Sigmoid colon (tissue), 7 donors: ENCODE measurements at places on chromosomes 7 and 10. TPM values are rescaled to one million over a fixed set of nuclear protein-coding genes. Genes with fewer than 3 reads are reported as not detected.

DNA sequence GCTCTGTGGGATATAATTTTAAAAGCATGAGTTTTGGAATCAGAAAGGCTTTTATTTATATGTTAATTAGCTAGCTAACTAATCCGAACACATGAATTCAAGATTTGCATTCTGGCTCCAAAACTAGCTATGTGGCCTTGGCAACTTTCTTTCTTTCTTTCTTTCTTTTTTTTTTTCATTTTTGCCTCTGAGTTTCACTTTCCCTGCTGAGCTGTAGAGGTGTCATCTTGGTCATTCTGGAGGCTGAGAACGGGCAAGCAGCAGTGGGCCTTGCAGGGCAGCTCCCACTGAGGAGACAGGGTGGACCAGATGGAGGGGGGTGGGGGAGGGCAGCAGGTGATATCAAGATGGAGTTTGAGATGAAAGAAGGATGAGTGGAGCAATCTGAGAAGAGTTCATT is 24.8 kb upstream of the SFMBT2 start:
- no peak for DNase-seq

- DNase-seq: no peak
These were observed 62.5 kb downstream of the PWWP2B start for GRCh38 chr10:132459301-132460003.

- no peak for DNase-seq
These were observed at the start of gene CNTNAP2 for GRCh38 chr7:146116521-146117222. Gene CNTNAP2 (plus strand): TSS chr7:146116801. CDS start chr7:146116877, 76 bp downstream.

DNA sequence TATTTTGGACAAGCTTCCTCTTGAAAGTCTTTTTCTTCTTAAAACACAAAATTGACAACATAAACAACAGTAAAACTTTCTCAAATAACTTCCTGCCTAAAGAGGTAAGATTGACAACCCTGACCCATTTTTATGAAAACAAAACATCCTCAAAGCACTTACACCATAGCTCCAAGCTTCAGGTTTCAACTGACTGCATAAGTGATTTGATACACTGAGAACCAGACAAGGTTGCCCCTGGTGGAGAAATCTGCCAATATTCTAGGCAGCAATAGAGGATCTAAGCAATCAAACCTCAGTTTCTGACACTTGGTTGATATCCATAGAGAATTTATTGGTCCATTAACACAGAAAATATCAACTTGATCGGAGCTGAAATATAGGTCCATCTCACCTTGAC is 147.8 kb downstream of the ELAPOR2 start:
- no peak for DNase-seq

Gene NPFFR1
- not detected for polyA plus RNA-seq

Gene PODXL
- polyA plus RNA-seq: 8.8 TPM

Gene DPCD
- polyA plus RNA-seq: 13.2 TPM

Gene ETV1
- polyA plus RNA-seq: 0.69 TPM
